Central memory CD4-positive, alpha-beta T cell (primary cell): ENCODE measurements at places on chromosomes 5 and 9.

- no peak for DNase-seq
Observed at GRCh38 chr5:142072488-142072887, 36.1 kb upstream of the NDFIP1 start.

- no peak for DNase-seq
Observed at GRCh38 chr5:100852988-100853449, 50.1 kb downstream of the ST8SIA4 start.

DNA sequence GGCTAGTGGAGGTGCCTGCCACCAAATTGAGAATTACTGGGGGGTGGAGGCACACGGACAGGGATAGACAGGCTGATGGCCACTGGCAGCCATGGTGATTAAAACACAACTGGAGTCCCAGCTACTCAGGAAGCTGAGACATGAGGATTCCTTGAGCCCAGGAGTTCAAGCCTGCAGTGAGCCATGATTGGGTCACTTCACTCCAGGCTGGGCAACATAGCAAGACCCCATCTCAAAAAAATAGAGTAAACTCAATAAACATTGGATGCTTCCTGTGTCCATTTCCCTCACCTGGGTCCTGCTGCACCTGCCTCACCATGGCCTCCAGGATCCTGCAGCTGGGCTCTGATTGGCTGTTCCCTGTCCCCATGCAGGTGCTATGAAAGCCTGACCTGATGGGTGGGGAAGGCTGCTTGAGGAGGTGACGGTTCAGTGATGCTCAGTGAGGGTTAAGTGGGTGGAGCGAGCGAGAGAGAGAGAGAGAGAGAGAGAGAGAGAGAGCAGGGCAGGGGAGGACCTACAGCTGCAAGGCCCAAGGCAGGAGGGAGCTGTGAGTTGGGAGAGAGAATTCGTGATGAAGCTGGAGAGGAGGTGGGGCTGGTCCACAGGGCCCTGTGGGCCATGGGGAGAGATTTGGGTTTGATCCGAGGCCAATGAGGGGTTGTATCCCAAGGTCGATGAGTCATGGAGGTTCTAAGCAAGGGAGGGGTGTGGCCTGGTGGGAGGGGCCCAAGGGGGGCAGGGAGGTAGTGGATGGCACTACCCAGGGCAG lies 36.7 kb upstream of the FUBP3 start:
- no peak for DNase-seq

- DNase-seq = no peak
Observed at GRCh38 chr9:92608909-92609445, 61.0 kb downstream of the IPPK start.

- no peak for DNase-seq
Observed at GRCh38 chr5:133086366-133086875, 34.6 kb downstream of the HSPA4 start.

GRCh38 chr5:34898258-34898895 lies 16.9 kb downstream of the RAD1 start:
- DNase-seq = peak; percentile 38

- DNase-seq = no peak
Observed at GRCh38 chr9:117046666-117047327, 359.7 kb downstream of the TRIM32 start.

DNA sequence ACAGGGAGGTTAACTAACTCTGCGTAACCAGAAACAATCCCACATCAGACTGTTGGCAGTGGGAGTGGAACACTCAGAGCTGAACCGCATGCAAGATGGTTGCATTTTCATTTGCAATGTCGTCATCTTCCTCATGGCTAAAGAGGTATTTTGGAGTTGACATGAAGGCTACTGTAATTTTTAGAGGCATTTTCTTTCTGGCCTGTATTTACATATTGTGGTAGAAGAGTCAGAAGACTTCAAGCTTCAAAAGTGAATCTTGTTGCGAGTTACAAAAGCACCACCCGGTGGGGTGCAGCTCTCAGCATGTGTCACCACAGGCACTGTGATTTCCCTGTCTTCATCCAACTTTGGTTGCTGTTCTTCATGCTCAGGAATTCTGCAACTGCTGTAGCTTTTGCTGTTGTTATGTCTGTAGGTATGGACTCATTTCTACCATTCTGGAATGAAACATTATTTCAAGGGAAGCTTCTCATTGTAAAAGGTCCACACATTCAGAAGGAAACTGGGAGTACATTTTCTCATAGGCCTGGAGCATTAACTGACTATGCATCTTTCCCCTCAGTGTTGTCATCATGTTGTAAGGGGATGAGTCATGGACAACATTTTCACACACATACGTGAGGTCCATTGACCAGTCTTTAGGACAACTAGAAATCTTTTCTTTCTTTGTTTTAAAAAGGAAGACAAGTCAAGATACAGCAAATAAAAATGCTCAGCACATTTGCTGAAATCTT lies 35.4 kb upstream of the GDNF start:
- DNase-seq = no peak

- DNase-seq = no peak
Observed at GRCh38 chr5:148913985-148914431, 87.6 kb downstream of the ADRB2 start.

GRCh38 chr5:171031977-171032376 lies 170.2 kb downstream of the RANBP17 start:
- no peak for DNase-seq

DNA sequence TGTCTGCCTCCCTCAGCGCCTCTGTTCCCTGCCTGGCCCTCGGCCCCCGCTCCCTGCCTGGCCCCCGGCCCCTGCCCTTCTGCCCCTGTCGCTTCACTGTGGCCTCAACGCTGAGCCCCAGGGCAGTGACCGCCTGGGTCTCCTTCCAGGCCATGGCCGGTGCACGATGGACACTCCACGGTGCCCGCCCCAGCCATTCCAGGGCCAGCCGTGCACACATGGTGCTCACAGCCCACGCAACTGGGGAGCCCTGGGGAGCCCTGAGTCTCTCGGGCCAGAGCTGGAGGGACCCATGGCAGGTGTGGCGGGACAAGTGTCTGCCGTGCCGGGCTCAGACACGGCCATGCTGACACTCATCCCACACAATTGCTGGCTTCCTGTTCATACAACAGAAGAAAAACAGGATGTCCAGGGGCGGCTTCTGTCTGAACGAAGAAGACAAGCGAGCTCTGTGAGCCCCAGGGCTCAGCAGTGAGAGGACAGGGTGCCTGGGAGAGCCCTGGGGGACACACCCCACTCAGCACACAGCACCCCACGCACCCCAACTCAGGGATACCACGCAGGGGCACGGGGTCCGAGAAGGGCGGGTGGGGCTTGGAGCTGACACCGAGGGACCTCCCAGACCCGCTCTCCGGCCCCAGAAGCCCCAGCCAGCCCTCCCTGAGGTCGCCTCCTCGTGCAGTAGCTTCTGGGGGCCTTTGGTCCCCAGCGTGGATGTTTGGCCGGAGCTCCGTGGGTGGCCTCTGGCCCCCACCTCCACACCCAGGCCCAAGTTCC lies 35.7 kb downstream of the EXD3 start:
- peak; percentile 41 for DNase-seq

DNA sequence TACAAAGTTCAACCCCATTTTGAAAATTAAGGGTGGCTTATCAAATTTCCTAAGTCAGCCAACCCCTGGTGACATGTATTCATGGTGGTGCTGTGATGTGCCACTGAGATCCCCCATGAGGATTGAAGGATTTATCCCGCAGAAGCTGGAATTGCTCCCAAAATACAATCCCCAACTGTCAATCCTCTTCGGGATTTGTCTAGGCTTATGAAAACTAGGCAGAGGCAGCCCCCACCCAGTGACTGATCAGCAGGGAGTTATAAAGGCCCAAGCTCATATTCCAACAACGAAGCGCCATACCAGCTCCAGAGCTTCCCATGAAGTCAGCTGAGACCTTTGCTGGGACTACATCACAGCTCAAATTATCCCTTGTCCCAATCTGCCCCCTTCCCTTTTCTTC lies 316.0 kb downstream of the ENC1 start:
- no peak for DNase-seq

GRCh38 chr5:131661933-131662332 lies 26.9 kb upstream of the RAPGEF6 start:
- no peak for DNase-seq

DNA sequence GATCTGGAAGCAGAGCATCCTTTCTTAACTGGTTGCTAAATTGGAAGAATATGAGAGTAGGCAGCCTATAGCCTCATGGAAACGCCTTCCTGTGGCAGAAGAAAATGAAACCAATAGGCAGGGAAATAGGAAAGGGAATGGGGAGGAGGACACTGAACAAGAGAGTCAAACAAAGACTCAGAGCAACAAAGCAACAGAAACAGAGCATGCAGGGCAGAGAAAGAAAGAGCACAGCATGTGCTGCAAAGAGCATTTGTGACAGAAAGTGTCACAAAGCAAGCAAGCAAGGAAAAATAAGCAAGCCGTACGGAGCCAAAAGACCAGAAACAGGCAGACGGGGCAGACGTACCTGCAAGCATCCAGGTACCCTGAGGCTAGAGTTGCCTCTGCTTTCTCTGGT lies 123.1 kb downstream of the RAPGEF6 start:
- DNase-seq = no peak

DNA sequence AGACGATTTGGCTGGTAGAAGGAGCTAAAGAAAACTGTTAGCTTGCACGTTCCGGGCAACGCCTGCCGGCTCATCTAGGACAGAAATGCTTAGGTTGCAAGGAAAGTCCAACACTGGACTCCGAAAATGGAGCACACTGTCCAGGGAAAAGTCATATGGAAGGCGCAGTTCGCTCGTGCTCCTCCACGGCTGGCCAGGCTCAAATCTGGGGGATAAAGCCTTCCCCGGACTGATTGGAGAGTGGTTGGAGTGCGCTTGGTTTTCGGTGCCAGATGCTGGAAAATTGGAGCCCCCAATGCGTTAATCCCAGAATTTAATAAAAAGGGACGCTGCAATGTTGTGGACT lies 955 bp downstream of the CDH6 start:
- DNase-seq = no peak

GRCh38 chr5:149042865-149043264 lies 20.0 kb downstream of the SH3TC2 start:
- no peak for DNase-seq

DNA sequence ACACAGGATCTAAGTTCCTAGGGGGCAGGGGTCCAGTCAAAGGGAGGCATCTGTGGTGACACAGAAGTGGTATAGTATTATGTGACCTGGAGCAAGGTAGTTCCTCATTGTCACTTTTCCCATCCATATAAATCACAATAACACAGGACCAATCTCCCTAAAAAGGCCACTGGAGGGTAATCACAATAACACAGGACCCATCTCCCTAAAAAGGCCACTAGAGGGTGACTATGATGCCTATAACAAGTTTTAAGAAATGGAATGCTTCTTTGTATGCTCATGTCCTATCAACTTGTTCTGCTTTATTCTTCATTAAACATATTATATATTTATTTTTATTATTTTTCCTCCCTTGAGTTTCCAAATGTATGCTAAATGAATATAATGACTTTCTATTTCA lies 254.6 kb downstream of the ASTN2 start:
- DNase-seq = no peak

DNA sequence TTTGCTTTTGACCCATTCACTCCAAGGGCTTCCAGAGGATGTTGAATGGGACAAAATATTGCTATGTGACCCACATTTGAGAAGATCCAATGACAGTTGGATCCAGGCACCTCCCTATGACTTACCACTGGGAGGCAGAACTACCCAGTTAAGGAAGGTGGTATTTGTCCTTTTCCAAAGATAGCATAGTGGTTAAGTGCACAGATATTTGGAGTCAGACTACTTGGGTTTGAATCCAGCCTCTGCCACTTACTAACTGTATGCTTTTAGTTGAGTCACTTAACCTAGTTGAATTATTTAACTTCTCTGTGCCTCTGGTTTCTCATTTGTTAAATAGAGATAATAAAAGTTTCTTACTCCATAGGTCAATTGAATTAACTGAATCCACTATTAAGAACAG lies 74.5 kb upstream of the PALM2AKAP2 start:
- no peak for DNase-seq

DNA sequence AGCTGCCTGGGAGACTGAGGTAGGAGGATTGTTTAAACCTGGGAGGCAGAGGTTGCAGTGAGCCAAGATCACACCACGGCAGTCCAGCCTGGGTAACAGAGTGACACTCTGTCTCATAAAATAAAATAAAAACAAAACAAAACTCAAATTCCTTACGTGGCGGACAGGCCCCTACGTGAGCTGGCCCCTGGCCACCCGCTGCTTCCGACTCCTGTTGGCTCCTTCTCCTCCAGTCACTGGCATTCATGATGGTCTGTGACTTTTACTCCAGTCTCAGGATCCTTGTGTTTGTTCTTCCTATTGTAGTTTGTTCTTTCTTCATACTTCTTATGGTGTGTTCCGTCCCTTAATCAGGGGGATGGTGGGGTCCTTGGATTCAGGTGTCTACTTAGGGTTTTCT lies 28.5 kb upstream of the ZFR start:
- DNase-seq = no peak

DNA sequence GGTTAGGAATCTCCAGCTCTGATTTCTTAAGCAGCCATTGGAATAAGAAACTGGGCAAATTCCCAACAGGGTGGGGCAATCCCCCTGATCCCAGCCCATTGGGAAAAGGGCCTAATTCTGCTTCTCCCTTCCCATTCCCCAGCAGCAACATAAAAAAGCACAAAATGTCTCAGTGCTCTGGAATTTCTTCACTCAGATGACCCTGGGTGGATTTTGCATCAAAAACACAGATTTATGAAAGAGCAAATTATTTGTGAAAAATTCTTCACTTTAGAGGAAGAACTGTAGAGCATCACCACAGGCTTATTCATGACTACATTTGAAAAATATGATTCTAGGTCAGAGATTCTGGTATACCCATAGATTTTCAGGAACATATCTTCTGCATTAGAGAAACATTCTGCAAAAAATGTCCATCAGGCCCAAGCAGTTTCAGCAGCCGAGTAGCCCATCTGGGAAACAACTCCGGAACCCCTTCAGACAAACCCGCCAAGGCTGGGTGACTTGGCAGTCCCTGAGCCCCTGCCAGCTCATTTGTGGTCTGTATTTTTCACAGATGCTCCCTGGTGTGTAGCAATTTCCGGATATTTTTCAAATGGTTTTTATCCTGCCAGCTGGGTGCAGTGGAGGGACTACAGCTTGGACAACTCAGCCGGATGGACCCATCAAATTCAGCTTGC lies 102.1 kb upstream of the RANBP3L start:
- no peak for DNase-seq

DNA sequence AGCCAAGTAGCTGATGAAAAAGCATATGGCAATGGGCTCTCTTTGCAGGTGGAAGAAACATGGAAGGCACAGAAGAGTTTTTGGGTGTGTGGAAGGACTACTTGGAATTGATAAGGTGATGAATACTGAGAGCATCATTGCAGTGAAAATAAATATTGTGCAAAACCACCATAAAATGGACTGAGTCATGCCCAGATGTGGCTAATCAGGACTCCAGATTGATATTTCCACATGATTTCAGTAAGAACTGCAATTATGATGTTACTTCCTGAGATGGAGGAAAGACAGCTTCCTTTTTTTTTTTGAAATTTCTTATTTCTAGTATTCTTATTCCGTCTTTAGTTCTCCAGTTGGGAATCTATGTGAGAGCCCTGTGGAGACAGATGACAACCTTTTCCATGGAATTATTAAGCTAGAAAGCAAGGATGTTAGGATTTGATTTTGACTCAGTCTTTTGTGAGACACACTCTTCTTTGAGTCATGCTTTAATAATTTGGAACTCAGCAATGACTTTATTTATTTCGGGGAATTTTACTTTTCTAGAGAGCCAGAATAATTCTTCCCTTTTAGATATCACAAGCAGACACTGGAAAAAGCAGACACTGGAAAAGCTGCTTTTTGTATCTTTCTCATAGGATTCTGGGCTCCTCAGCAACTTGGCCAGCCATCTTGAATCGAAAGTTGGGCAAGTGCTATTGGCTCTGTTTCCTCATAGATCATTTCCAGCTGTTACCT lies 94.2 kb upstream of the VCAN start:
- DNase-seq = no peak

GRCh38 chr9:90285946-90286345 lies 356.7 kb downstream of the DIRAS2 start:
- DNase-seq = no peak
